NCI-H446 (cell line): ENCODE measurements at places on chromosomes 2 and 18.

GRCh38 chr2:28640260-28640907 is 111.2 kb upstream of the PPP1CB start:
- DNase-seq, result no peak

GRCh38 chr18:36546876-36547275 is 249.4 kb downstream of the FHOD3 start:
- DNase-seq, result no peak

DNA sequence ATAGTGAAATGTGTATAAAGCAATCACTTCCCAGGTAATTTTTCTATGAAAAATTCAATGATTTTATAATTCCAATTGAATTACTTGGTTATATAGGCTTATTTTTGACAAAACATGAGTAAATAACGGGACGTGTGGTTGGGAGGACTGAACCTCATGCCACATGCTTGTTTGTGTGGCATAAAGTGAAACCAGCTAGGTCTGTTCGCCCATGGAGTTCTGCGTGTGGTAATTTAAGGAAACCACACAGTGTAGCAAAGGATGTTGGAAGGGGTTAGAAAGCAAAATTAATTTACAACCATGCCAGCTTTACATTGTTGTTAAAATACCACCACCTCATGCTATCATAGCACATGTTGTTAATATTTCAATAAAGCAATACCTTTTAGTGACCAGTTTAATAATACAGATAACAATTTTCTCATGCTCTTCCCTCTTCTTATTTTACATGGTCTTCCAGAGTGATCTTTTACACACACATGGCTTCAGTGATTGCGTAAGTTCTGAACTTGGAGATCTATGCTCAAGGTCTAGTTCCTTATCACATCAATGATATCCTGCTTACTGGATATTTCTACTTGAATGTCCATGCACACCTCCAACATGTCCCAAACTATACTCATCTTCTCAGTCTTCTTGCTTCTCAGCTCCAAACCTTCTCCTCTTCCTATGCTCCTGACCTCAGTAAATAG is 156.4 kb upstream of the ITGA4 start:
- DNase-seq, result no peak

DNA sequence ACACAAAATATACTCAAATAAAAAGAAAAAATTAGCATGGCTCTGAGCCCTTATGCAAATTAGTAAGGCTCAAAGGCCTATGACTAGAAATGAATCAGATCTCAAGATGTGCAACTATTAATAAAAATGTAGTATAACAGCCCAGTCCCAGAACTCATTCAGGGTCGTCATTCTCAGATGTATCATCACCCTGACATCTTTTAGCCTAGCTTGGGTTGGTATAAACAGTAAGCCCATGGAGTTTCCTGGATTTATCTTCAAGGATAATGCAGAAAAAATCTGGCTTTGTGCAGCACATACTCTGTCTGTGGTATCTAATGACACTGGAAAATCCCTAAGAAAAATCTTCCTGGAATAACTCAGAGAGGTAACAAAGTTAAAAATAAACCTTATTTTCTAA is 239.3 kb downstream of the ZNF385B start:
- no peak for DNase-seq

GRCh38 chr2:174836377-174836994 is 72.2 kb upstream of the CHRNA1 start:
- DNase-seq, result peak; percentile 72

DNA sequence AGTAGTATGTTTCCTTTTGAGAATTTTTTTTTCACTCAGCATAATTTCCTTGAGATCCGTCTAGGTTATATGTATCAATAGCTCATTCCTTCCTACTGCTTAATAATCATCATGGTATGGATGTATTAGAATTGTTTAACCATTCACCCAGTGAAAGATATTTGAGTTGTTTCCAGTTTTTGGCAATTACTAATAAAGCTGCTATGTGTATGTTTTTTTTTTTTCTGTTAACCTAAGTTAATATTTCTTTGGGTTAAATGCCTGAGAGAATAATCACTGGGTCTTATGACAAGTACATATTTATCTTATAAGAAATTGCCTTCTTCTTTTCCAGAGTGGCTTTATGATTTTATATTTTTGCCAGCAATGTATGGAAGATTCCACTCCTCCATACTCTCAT is 96.4 kb upstream of the ST6GAL2 start:
- no peak for DNase-seq

DNA sequence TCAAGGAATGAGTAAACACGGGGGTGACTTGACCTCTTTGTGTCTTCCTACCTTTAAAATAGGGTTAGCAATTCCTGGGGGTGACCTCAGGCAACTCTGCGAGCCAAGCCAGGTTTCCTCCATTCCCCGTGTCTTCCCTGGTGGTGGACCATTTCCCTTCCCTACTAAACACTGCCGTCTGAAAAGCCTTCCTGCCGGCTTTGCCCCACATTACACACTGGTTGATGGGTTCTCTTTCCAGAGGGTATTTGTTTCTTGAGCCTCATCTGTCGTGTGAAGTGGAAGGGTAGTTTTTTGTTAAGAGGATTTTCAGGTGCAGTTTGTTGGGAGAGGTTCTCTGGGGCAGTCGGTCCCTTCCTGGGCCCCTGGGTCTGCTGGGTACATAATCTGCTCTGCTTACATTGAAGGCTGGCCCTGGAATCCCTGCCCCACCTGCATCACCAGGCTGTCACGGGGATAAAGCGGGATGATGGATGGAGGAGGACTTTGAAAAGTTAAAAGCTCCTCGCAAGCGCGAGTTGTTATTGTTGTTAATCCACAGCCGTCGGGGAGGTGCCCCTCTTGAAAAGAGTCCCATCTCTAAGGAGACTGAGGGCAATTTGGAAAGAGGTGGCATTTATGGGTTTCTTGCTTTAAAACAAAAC is 175.4 kb upstream of the SPRED2 start:
- DNase-seq, result no peak

DNA sequence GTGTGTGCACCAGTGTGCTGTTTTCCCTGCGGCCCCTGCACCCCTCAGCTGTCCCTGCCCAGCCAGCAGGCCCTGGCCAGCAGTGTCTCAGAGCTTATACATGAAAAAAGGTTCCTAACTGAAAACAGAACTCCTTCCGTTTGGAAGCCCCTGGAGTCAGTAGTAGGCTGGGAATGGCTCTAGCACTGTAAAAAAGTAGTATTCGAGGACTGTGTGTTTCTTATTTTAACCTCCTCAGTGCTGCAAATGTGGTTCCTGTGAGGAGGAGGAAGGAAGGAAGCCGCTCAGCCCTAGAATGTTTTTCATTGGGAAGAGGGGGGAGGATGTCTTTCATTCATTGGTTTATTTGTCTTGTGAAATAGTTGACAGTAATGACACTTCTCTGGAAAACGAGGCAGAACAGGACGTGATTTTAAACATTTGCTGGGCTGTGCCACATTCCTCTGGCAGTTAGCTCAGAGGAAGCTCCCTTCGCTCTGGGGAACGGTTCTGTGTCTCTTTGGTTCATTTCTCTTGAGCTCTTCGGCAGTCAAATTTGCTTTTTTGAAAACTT is 103.5 kb downstream of the SPTBN1 start:
- no peak for DNase-seq
